ENCODE measurements at places on chromosomes 6 and 20.

DNA sequence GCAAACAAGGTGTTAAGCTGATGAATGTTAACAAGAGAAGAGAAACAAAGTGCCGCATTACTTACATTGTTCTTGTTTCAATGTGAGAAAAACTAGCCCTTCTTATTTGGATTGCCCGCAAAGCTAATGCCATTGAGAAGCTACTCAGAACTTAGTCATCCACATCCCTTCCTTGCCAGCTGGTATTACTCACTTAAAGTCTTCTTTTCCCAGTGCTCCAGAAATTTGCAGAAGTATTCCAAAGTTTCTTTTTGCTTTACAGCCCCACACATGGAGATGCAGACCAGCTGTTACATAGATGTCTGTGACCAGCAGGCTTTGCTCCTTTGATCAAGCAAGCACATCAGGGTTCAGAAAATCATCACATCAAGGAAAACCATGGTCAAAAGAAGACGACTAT lies 529.0 kb downstream of the TBC1D32 start:
- DNase-seq, result no peak

DNA sequence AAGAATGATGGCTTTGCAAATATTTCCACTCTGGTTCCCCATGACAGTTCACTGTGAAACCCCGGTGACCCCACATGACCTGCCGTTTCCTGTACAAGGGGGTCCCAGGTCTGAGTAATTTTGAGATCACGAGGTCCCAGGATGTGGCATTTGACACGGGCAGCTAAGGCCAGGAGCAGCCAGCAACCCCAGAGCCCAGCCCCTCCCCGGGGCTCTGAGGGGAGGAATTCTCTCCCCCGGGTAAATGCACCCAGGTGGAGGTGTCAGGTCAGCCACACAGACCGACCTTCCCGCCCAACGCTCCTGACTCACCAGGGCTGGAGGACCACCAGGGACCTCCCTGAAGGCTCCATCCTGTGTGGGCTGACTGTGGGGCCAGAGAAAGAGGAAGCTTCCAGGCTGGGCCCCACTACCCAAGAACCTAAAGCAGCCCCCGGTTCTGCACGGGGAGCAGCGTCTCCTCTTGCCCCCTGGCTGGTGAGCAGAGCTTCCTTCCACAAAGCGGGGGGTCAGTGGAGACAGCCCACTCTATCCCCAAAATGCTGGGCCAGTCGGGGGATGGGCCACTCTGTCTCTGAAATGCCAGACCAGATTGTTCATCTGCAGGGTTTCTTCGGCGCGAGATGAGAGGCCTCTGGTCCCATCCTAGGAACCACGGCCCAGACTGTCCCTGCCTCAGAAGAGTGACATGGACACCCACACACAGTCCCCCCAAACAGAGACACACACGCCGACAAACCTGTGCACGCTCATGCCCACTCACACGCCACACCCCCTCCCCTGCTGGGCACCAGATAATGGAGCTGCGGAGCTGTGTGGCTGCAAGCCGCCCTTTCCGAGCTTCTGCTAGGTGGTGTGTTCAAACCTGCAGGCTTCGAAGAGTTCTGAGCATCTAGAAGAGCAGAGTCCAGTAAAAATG lies 23.4 kb upstream of the SLCO4A1 start:
- DNase-seq, result no peak

- DNase-seq, result no peak
Measured at GRCh38 chr20:11869641-11870040, 48.1 kb upstream of the BTBD3 start.

GRCh38 chr6:70309243-70309642 lies 6.4 kb upstream of the COL9A1 start:
- no peak for DNase-seq

DNA sequence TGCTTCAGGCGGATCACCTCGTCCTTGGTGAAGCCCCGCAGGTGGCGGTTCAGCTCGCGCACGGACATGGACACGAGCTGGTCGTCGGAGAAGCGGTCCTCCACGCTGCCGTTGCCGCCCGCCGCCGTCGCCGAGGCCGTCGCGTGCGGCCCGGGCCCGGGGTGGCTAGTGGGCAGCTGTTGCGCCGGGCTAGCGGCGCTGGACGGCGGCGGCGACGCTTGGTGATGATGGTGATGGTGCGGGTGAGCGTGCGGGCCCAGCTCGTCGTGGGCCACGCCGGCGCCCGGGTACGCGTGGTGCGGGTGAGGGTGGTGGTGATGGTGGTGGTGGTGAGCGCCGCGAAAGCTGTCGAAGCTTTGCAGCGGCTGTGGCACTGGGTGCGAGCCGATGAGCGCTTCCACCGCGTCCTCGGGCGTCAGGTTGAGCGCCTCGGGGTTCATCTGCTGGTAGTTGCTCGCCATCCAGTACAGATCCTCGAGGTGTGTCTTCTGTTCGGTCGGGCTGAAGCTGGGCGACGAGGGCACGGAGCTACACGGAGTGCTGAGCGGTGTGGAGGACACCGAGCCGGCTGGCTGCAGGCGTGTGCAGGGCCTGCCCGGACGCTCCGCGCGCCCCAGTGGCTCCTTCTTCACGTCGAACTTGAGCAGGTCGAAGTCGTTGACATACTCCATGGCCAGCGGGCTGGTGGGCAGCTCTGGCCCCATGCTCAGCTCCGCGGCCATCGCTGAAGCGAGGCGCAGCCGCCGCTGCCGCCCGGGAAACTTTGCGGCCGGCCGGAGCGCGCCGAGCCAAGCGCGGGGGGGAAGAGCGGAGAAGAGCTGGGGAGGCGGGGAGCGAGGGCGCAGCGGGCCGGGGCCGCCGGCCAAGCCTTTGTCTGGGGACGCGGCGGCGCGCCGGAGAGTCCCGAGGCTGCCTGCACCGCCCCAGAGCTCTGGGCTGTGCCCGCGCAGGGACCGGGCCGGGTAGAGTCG lies 622 bp downstream of the MAFB start:
- no peak for DNase-seq

DNA sequence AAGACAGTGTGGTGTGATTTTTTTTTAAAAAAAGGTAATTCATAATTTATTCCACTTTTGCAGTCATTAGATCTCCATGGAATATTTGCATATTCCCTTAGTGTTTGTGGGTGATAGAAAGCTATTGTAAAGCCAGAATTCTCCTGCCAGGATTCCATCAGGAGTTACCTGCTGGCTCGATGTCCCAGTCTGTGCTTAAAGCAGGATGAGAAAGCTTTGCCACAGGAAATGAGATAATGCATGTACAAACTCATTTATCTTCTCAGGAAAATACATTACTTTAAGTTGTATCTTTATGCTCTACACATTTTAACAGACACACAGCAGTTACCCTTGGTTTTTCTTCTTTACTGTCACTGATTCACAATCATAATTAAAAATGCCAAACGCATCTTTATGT lies 553.0 kb downstream of the CD109 start:
- DNase-seq, result no peak

DNA sequence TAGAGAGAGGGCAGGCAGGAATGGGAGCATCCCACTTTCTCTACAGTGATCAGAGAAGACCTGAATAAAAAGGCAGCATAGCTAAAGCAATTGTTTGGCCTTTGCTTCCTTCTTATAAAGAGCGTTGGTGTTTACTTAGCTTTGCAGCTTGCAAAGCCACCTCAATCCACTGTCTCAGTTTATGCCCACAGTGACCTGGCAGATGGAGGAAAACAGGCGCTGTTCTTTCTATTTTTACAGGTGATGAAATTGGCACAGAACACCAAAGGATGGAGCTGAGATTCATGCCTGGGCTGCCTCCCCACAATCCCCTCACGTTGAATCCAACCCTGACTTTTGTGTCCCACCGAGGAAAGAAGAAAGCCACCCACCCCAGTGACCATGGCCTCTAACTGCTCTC lies 130.5 kb downstream of the TTLL2 start:
- DNase-seq, result no peak

DNA sequence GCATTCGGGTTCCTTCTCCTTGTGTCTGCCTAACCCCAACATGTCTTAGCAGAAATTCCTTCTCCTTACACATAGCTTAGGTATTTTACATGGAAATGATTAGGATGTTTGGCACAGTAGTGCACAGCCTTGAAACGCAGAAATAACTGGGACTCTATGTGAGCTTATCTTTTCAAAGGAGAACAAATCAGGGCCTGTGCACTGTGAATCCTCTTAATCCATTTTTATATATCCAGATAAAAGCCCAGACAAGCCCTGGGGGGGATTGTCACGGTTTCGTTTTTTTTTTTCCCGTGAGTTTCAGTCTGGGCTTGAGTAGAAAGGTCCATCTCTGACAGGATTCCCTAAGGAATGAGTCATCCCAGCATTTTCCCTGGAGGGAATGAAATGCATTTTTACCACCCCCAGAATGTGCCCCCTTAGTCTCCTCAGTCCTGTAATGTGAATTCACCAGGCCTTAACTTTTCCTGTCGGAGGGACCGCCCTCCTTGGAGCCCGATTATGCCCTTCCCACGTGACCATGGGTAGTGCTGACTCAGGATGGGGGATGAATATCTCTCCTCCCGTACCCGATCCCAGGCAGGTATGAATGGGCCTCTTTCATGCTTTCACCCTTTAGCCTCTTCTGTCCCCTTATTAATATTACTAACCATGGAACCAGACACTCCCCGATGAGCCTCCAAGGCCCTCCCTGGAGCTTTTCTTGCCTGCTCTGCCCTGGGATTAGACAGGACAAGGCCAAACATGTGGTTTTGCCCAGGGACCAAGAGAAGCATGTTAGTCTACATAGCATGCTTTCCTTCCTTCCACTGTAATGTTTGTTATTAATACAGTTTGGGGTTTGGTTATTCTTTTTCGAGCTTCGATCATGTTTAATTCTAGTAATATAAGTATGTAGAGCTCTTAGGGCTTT lies 23.9 kb upstream of the NAA20 start:
- no peak for DNase-seq

DNA sequence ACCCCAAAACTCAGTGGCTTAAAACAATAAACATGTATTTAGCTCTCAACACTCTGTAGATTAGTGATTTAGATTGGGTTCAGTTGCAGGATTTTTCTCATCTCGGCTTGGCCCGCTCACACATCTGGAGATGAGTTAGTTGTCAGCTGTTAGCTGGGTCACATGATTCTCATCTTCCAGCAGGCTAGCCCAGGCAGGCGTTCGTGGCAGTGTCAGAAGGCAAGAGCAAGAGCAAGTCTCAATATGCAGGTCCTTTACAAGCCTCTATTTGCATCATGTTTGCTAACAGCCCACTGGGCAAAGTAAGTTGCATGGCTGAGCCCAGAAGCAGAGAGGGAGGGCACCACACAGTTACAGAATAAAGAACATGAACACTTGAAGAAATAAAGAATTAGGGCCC lies 83.6 kb upstream of the MYLIP start:
- no peak for DNase-seq

- DNase-seq, result no peak
Measured at GRCh38 chr20:57974863-57975262, 253.6 kb downstream of the ANKRD60 start.

DNA sequence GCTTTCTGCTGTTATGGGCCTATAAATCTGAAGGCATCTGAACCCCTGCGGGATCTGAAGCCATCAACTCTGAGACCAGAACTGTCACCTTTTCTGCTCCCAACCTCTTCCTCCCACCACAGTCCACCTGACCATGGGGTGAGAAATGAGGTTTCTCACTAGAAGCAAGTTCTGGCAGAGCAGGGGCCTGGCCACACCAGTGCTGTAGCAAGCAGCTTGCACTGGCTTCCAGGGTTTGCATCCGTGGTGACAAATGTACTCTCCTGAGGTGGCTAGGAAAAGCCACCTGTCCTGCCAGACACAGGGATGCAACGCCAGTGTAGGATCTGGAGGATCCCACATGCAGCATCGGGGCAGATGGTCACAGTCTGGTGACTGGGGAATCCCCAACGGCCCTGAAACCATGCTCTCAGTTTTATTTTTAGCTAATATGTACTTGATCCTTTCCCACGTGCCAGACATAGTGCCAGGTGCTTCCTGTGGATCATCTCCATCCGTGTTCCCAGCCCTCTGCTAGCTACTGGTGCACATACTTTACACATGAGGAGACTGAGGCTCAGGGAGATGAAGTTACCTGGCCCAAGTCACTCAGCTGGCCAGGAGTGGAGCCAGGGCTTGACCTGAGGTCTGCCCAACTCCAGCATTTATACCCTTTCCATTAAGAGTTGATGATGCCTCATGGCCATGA lies 122.1 kb upstream of the SPACA1 start:
- DNase-seq, result no peak

DNA sequence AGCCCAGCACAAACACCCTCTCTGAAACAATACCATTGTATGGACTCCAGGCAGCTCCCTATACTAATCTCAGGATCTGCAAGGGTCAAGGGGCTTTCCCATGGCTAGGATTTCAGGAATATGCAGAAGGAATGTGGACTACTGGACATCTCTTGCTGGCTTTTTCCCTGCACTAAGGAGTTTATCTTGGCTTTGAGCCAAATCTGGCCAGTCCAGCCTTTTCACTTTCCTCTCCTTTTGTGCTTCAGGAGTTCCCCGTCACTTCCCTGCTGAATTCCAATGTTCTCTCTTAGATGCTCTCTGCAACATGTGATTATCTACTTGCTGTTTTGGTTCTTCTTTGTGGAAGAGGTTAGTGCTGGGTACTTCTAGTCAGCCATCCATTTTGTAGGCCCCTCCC lies 568.2 kb downstream of the HDGFL1 start:
- no peak for DNase-seq

DNA sequence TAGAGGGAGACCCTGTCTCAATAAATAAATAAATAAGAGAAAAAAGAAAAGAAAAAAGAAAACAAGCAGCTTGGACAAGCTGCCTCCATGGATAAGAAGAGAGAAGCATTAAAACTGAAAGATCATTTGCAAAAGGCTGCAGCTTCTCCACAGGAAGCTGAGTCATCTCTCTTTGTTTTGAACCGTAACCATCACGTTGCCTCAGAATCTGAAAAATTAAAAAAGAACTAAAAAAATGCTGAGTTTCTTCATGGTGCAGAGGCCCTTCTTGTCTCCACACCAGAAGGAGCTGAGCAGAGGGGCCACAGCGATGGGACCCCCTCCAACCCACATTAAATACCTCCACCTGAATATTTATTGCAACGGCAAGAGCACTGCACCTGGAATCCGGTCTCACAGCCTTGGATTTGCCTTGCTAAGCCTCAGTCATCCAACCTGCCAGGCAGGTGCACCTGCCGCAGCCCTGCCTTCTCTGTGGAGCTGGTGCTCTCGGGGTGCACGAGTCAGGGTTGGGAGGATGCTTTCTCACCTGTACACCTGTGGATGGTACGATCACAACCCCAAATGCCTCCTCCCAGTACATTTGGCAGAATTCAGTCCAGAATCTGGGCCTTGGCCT lies 28.1 kb downstream of the TOX2 start:
- no peak for DNase-seq

GRCh38 chr6:84667252-84668213 lies 96.9 kb downstream of the TBX18 start:
- DNase-seq, result no peak

GRCh38 chr20:31496761-31497295 lies 17.4 kb upstream of the HM13 start:
- DNase-seq, result no peak

DNA sequence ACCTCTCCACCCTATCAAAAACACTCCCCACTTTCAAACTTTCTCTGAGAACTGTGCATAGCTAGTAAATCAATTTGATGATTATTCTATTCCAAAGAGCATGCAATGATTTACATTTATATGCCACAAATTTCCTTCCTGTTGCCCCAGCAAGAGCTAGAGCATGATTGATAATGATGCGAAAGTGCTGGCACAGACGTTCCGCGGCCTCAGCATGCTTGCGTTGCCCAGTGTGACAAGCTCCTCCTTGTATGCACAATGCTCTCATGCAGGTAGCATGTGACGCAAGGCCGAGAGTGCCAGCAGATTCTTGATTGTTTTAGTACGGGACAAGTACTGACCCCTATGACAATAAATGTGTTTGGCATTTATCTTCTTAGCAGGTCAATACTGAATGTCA lies 696.3 kb upstream of the SLC35B3 start:
- DNase-seq, result no peak

GRCh38 chr6:34053721-34054120 lies 92.2 kb downstream of the GRM4 start:
- no peak for DNase-seq

GRCh38 chr6:15399641-15400470 lies 154.0 kb downstream of the JARID2 start:
- DNase-seq, result no peak
